Ovary (tissue), 10 donors: ENCODE measurements at places on chromosomes 11 and 22. TPM values are rescaled to one million over a fixed set of nuclear protein-coding genes. Genes with fewer than 3 reads are reported as not detected.

MN1 gene
- 7.7 TPM for polyA plus RNA-seq

C2CD2L gene
- polyA plus RNA-seq = 2.8 TPM

TSPAN18 gene
- polyA plus RNA-seq = 11.6 TPM

MIOX gene
- not detected for polyA plus RNA-seq

KRTAP5-1 gene
- not detected for polyA plus RNA-seq

DRD2 gene
- 0.02 TPM for polyA plus RNA-seq

GRAMD4 gene
- polyA plus RNA-seq = 6.2 TPM

DDI1 gene
- not detected for polyA plus RNA-seq

CYTH4 gene
- 2.6 TPM for polyA plus RNA-seq

CCDC87 gene
- polyA plus RNA-seq = 0.20 TPM

OR52I2 gene
- polyA plus RNA-seq = not detected

OR52K2 gene
- polyA plus RNA-seq = not detected

CDC42BPG gene
- polyA plus RNA-seq = 1.9 TPM

OR51B5 gene
- 0.47 TPM for polyA plus RNA-seq

LIF gene
- 1.1 TPM for polyA plus RNA-seq

CRACR2B gene
- polyA plus RNA-seq = 5.0 TPM

CLTCL1 gene
- 10.7 TPM for polyA plus RNA-seq

MMP13 gene
- polyA plus RNA-seq = not detected

KRTAP5-10 gene
- polyA plus RNA-seq = not detected

OR51I1 gene
- polyA plus RNA-seq = not detected

RTN4RL2 gene
- 0.53 TPM for polyA plus RNA-seq

NAV2 gene
- polyA plus RNA-seq = 7.8 TPM

SLC5A1 gene
- not detected for polyA plus RNA-seq

PGGHG gene
- polyA plus RNA-seq = 0.25 TPM

TMEM191B gene
- not detected for polyA plus RNA-seq

MYOD1 gene
- polyA plus RNA-seq = not detected

MS4A6E gene
- polyA plus RNA-seq = not detected

MUC2 gene
- not detected for polyA plus RNA-seq

ADM gene
- 33.2 TPM for polyA plus RNA-seq

PUS3 gene
- polyA plus RNA-seq = 16.7 TPM
